Esophagus squamous epithelium (tissue), 5 donors: ENCODE measurements at places on chromosomes 16 and 17.

DNA sequence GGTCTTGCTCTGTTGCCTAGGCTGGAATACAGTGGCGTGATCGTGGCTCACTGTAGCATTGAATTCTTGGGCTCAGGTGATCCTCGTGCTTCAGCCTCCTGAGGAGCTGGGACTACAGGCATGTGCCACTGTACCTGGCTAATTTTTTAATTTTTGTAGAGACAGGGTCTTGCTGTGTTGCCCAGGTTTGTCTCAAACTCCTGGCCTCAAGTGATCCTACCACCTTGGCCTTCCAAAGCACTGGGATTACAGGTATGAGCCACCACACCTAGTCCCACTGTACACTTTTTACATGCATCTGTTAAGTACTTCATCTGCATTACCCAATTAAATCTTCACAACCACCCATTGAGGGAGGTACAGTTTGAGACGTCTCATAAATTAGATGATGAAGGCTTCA lies 12.4 kb downstream of the TNRC6A start:
- no peak for DNase-seq

GRCh38 chr17:55117164-55117563 lies 147.6 kb upstream of the HLF start:
- DNase-seq: no peak

GRCh38 chr17:81476097-81476496 lies 36.5 kb downstream of the ACTG1 start:
- DNase-seq: no peak

DNA sequence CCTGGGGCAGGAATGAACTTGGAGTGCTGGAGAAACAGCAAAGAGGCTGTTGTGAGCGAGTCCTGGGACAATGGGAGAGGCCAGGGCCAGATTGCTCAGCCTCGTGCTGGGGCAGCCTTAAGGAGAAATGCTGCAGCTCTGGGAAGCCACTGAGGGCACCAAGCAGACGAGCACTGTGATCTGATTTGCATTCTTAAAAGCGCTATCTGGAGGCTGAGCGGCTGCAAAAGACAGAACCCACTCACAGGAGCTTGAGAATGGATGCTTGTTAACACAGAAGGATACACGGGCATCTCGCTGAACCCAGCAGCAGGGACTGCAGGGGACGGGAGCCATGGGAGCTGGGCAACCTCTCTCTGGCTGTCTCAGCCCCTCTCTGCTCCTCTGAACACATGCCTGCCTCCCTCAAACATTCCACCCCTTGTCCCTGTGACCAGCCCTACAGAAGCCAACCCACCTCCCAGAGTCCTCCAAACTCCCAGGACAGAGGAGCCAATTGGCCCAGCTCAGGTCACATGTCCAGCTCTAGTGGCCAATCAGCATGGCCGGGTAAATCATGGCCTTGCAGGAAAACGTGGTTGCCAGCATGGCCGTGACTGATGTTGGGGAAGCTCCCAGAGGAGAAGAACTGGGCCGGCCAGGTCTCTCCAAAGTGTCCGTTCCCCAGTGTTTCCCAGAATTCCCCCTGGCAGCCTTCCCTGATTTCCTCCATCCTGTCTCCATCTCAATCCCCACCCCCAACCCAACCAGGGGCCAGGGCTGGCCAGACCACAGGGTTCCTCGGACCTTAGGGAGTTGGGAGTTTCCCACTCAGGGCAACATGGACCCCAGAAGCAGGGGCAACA lies 60.3 kb downstream of the GSG1L start:
- DNase-seq: no peak

GRCh38 chr16:2925951-2926649 lies 14.4 kb downstream of the FLYWCH1 start:
- DNase-seq: no peak

DNA sequence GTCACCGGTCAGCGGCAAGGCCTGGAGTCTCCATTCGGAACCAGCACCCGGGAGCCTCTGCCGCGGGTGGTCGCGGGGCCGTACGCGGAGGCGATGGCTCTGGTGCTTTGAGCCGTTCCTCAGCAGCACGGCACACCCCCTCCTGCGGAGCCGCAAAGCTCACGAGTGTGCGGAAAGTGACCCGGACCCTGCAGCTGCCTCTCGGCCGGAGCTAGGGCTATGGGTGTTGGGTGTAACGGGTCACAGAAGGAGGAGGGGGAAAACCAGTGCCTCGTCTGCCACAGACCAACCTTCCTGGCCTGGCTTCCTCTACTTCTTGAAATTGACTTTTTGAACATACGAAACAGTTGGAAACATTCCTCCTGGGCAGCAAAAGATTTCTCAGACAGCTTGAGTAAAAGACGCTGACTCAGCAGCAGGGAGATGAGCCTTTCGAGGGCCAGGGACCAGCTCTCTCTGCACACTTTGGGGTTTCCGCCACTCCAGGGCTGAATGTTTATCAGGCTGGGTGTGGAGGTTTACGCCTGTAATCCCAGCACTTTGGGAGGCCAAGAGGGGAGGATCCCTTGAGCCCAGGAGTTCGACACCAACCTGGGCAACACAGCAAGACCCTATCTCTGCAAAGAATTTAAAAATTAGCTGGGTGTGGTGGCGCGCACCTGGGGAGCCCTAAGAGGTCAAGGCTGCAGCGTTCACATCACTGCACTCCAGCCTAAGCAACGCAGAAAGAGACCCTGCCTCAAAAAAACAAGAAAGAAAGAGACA lies 26.4 kb upstream of the PITPNA start:
- DNase-seq: no peak

DNA sequence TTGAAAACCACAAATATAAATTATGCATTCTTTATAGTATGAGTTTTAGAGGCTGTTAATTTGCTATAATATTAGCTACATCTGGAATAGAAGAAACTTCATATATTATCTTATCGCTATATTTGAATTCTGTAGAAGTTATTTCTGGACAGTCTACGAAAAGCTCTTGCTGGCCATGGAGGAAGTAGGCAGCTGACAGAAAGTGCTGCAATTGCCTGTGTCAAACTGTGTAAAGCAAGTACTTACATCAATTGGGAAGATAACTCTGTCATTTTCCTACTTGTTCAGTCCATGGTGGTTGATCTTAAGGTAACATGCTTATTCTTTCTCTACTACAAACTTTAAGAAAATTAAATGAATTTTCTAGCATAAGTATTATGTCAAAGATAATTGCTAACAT lies 96.8 kb downstream of the OMG start:
- no peak for DNase-seq

DNA sequence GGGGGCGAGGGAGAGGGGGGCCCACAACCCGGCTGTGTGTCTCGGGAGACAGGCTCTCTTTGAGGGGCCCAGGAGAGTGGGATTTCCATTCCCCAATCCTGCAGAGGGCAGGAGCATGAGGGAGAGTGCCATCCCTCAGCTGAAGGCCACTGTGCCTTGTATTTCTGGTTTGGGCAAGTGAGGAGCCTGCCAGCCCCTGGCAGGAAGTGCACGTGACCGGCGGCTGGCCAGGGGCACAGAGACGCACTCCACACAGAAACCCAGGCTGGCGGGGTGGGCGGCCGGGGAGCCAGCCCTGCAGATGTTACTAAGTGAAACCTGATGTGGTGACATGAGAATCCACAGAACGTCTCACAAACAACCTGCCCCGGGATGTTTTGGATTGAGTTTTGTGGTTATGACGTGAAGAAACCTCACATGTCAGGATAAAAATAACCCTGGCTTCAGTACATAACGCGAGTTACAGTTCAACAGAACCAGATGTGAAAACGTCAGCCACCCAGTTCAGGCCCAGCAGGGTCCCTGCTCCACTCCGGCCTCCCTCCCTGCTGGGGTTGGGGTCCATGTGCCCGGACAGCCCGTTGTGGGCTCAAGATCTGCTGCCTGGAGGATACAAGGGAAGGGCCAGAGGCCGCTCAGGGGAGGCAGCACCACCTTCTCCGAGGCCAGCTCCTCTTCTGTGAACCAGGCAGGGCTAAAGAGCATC lies 51.7 kb upstream of the MTSS2 start:
- no peak for DNase-seq

- no peak for DNase-seq
These were observed 64.7 kb downstream of the KLHDC4 start for GRCh38 chr16:87701078-87701460.
